Peyer's patch (tissue), 4 donors: ENCODE measurements at places on chromosomes 13 and 19. TPM values are rescaled to one million over a fixed set of nuclear protein-coding genes. Genes with fewer than 3 reads are reported as not detected.

OCEL1 gene
- 36.7 TPM for total RNA-seq

CNFN gene
- total RNA-seq, result 3.8 TPM

ZNF665 gene
- total RNA-seq, result 1.4 TPM

STK24 gene
- total RNA-seq, result 137 TPM

TMEM59L gene
- not detected for total RNA-seq

SHISA2 gene
- not detected for total RNA-seq
